Activated CD4-positive, alpha-beta T cell treated with anti-CD3 and anti-CD28 coated beads for 1 hour (primary cell): ENCODE measurements at places on chromosomes 6 and 20.

DNA sequence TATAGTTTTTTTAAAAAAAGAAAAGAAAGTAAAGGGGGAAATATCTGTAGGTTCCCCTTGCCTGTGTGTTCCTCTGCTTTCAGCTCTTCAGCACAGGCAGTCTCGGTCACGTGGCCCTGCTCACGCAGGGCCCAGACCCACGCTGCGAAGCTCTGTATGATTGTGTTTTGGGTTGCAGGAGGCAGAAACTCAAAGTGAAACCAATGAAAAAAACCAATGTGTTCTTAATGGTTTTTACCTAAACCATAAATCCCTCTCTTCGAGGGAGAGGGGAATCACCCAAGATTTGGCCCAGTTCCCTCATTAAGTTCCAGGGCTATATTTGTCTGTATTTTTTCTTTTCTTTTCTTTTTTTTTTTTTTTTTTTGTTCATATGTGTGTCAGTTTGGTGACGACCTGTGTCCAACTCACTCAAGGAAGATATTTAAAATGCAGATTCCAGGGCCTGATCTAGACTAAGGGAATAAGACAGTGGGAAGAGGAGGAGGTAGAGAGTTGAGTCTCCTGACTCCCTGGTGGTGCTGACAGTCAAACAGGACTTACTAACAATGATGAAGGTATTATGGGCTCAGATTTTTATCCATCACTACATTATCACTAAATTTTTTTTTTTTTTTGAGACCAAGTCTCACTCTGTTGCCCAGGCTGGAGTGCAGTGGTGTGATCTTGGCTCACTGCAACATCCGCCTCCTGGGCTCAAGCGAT, 33.8 kb upstream of the RREB1 start:
- DNase-seq = peak; percentile 37

GRCh38 chr6:166541366-166541765, 45.1 kb downstream of the RAMACL start:
- no peak for DNase-seq

DNA sequence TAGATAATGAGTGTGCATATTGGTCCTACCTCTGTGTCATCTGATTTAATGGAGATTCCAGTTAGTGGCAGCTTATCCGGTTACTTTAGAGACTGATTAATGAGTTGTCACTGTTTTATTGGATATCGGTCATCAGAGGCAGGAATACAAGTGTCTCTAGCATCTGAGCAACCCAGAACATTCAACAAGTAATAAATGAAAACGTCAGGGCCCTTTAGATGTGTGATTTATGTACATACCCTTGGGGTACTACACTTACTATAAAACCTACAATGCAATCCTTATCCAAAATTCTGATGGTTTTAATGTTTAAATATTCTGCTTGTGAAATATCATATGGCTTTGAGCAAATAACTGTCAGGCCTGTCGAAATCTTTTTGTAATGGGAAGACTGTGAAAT, 1117.9 kb upstream of the FLRT3 start:
- no peak for DNase-seq

DNA sequence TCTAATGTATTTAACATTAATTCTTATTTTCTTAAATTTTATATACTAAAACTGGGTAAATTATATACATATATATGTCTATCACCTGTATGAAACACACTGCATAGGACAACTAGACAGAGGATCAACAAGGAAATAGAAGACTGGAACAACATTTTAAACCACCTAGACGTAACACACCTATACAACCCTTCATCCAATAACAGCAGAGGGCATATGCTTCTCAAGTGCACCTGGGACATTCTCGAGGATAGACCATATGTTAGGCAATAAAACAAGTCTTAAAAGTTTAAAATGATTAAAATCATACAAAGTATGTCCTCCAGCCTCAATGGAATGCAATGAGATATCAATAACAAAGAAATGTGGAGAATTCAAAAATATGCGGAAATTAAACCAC, 45.2 kb downstream of the RPP40 start:
- DNase-seq = no peak

DNA sequence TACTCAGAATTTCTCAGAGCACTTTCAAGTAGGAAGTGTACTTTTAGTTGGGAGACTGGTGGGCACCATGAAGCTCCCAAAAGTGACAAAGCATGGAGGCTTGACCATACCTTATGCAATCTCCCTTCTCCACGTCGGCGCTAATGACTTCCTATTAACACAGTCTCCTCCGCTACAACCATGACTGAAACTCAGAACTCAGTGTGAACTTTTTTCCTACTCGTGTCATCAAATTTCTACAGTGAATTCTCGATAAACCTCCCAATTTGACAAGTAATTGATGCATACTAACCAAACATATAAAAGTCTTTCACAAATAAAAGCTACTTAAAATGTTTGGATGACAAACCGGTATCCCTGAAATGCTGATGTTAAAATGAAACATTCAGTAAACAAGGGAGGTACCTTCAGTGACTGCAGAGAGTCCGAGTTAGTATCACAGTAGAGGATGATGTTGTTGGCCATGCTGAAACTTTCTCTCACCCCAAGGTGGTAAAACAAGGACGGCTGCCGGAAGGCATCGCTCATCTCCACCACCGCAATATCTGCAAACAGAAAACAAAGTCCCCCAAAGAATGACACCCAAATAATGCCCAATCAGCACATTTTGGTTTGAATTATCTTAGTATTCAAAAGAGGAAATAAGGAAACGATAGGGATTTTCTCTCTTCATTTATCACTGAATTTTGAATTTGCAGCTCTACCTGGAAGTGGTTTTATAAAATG, 72.1 kb downstream of the MAP3K5 start:
- no peak for DNase-seq

GRCh38 chr6:3561725-3562124, 104.9 kb upstream of the SLC22A23 start:
- DNase-seq = no peak

- no peak for DNase-seq
Observed at GRCh38 chr6:125512621-125513020, 210.9 kb upstream of the HDDC2 start.

GRCh38 chr6:10403385-10404106, 11.3 kb downstream of the TFAP2A start:
- no peak for DNase-seq

GRCh38 chr20:35657271-35657670, 7.4 kb downstream of the CPNE1 start:
- DNase-seq = no peak

GRCh38 chr6:19569563-19569962, 267.6 kb upstream of the ID4 start:
- no peak for DNase-seq

GRCh38 chr6:40369891-40370290, 217.3 kb downstream of the LRFN2 start:
- DNase-seq = no peak

- DNase-seq = no peak
Observed at GRCh38 chr20:52621401-52621800, 350.8 kb upstream of the TSHZ2 start.

GRCh38 chr6:16544521-16544920, 216.7 kb downstream of the ATXN1 start:
- no peak for DNase-seq

- DNase-seq = no peak
Observed at GRCh38 chr20:45944965-45945677, 10.6 kb downstream of the PCIF1 start.

- DNase-seq = no peak
Observed at GRCh38 chr6:101722991-101723579, 329.6 kb downstream of the GRIK2 start.

GRCh38 chr20:24001712-24002405, 13.3 kb upstream of the GGTLC1 start:
- no peak for DNase-seq

GRCh38 chr6:6655805-6656251, 67.3 kb downstream of the LY86 start:
- no peak for DNase-seq

DNA sequence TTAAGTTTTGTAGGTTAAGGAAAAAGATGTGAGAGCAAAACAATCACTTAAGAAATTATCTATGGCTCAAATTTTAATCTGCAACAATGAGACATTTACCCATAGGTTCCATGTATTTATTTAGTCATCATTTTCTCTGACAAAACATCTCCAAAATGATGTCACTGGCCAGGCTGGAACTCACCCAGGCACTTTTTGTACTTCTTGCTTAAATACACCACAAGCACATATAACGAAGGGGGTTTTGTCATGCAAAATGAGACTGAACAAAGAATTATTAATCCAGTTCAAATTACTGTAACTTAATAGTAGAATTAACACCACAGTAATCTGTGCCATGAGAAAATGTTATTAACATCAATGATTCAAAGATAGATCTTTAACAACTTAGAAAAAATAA, 200.5 kb downstream of the PTPRK start:
- no peak for DNase-seq

- DNase-seq = no peak
Observed at GRCh38 chr6:134943522-134944111, 6.3 kb downstream of the ALDH8A1 start.

- no peak for DNase-seq
Observed at GRCh38 chr6:44892579-44892978, 435.6 kb upstream of the RUNX2 start.

GRCh38 chr6:151763303-151763702, 44.2 kb upstream of the ESR1 start:
- no peak for DNase-seq

- DNase-seq = no peak
Observed at GRCh38 chr6:159082039-159082815, 37.4 kb upstream of the TAGAP start.

DNA sequence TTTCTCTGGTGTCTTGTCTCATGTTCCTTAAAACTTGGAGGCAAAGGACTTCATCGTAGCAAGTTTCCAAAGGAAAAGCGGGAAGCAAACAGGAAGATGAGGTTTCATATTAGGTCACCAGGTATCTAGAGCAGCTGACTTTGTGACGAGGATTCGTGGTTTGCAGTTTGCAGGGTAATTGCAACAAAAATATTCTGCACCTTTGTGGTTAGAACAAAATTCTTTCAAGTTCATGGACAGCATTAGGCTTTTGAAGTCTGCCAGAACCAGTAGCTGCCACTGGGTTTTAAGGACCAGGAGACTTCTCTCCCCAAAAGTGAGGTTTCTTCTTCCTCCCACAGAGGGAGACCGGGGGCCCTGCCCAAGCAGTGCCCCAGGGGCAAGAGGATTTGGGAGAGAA, 63.4 kb downstream of the RPP40 start:
- DNase-seq = no peak

DNA sequence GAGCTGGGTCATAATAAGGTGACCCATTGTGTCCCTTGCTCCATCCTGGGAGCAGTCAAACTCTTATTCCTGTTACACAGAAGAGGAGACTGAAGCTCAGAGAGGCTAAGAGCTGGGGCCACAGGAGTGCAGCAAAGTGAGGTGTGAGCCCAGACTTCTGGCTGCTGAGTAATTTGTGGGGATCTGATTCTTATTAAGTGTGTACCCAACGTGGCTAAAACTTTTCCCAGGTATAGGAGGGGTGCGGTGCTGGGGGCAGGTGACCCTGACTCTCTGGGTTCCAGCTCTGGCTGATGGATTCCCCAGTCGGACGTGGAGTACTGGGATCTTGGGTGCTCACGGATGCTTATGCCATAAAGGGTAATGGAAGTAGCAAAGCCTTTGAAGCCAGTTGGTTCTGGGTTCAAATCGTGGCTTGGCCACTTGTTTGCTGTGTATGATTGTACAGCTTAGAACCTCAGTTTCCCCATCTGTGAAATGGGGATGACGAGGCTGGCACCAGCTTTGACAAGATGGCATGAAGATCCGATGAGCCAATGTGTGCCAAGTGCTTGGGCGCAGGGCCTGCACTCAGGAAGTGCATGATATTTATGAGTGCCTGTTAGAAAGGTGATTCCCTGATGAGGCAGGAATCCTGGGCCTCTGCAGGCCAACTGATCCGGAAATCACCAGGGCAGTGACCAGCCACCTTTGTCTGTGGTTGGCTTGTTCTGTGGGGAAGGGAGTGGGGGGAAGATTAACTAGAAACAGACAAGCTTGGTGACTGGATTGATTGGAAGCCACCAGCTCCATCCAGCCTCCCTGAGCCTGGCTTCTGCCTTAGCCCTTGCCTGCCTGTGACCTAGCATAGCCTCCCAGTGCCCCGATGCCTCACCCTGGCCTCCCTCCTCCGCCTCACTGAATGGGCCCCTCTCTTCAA, 6.0 kb downstream of the SRC start:
- DNase-seq = no peak

DNA sequence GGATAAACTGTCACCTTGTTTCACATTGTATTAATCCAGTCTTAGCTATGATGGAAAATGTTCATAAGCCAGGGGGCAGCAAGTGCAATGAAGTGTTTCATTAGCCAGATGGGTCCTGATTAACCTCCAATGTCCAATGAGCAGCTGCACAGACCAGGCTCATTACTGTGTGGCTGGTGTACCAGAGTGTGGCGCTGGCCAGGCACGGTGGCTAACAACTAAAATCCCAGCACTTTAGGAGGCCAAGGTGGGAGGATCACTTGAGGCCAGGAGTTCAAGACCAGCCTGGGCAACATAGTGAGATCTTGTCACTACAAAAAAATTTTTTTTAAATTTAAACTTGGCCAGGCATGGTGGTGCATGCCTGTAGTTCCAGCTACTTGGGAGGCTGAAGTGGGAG, 201.7 kb upstream of the FOXQ1 start:
- DNase-seq = no peak

DNA sequence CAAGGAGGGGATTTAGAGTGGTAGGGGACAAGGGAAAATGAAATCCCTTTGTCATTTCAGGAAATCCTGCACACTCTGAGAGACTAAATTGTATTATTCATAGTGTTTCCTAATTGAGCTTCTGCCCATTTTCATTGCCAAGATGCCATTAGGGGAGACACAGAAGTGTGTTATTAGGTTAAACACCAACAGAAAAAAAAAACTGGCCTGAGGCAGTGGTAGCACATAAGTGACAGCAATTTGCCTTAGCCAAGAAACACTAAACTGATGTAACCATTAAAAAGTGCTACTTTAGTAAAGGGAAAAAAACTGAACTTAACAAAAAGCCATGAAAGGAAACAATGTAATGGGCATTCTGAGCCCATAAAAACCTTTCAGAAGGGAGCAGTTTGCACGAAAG, 270.5 kb upstream of the PLN start:
- DNase-seq = no peak

- DNase-seq = no peak
Observed at GRCh38 chr20:63814891-63815614, 16.0 kb downstream of the ZBTB46 start.

GRCh38 chr20:4135385-4136077, 120.2 kb upstream of the RNF24 start:
- DNase-seq = no peak

DNA sequence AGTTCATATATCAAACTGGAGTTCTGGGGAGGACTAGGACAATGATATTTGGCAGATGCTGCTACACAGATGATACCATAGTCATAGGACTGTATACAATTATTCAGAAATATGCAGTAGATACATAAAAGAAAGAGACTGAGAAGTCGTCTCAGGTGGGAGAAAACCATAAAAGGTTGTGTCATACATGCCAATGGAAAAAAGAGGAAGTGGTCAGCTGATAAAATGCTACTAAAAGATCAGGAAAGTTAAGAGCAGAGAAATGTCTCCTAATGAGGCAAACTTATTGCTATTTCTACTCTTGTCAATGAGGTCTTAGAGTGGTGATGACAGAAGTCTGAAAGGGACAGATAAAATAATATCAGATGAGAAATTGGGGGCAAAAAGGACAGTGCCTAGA, 407.6 kb downstream of the COL12A1 start:
- DNase-seq = no peak
